Choroid plexus epithelial cell (primary cell): ENCODE measurements at places on chromosomes 12 and 14.

- peak; percentile 69 for DNase-seq
Observed at GRCh38 chr12:50765095-50765911, 1.4 kb downstream of the ATF1 start.

DNA sequence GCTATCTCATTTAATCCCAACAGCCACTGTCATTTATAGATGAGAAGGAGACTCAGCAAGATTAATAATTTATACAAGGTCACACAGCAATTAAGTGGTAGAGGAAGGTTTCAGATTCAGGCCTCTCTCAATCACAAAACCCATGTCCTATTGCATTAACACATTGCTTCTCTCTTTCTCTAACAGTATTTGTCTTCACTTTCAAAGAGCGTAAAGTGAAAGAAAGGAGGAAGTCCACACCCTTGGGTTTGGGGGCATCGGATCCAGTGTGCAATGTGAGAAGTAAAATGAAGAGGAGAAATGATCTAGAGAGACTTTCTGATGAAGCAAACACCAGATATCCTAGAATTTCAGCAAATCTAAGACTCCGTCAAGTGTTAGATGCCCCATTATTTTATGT is 7.0 kb upstream of the VRK1 start:
- no peak for DNase-seq

GRCh38 chr12:96445691-96446583 is 43.4 kb upstream of the CFAP54 start:
- peak; percentile 96 for DNase-seq

- peak; percentile 64 for DNase-seq
Observed at GRCh38 chr14:56189307-56189706, 71.1 kb downstream of the PELI2 start.

DNA sequence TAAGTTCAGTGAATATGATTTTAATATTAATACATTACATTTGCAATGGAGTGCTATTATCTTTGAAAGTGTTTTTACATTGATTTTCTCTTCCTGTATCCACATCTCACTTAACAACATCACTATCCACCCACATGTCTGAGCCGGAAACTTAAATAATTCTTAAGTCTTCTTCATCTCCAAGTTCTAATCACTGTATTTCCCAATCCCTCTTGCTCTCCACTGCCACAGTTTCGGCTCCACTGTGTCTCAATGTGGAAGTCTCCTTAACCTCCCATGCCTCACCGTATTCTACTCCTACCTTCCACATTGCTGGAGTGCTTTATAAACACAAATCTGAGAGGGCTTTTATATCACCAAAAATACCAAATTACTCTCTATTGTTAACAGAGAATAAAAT is 25.3 kb downstream of the RTN1 start:
- DNase-seq, result no peak

GRCh38 chr12:48601013-48601756 is 31.3 kb upstream of the LALBA start:
- peak; percentile 50 for DNase-seq

DNA sequence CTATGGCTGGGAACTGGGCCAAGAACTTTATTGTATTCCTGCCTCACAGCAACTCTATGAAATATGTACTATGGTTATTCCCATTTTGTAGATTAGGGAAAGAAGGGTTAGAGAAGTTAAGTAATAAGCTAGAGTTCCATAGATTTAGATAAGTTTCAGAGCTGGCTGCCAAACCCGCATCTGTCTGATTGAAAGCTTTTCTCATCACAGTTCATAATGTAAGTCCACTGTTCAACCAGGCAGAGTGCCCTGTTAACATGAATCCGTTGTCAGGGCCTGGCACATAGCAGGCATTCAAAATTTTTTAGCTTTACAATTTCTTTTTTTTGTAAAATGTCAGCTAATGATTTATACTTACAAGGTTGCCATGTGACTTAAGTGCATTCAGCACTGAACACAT is 467.3 kb downstream of the NRXN3 start:
- no peak for DNase-seq

DNA sequence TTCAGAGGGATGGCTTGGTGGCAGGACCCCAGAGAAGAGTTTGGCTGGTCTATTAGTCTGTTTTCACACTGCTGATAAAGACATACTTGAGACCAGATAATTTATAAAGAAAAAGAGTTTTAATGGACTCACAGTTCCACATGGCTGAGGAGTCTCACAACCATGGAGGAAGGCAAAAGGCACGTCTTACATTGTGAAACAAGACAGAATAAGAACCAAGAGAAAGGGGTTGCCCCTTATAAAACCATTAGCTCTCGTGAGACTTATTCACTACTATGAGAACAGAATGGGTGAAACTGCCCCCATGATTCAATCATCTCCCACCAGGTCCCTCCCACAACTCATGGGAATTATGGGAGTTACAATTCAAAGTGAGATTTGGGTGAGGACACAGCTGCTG is 78.5 kb upstream of the SSTR1 start:
- no peak for DNase-seq

- DNase-seq, result peak; percentile 70
Observed at GRCh38 chr12:20486233-20486632, 117.9 kb downstream of the PDE3A start.

GRCh38 chr14:21023817-21024584 is 860 bp downstream of the NDRG2 start:
- DNase-seq, result no peak

DNA sequence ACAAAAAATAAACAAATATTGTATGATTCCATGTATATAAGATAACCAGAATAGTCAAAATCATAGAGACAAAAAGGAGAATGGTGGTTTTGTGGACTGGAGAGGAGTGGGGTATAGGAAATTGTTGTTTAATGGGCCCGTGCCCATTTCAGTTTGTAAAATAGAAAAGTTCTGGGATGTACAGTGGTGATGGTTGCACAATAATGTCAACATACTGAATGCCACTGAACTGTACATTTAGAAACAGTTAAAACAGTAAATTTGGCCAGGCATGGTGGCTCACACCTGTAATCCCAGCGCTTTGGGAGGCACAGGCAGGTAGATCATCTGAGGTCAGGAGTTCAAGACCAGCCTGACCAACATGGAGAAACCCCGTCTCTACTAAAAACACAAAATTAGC is 40.1 kb downstream of the NUMB start:
- no peak for DNase-seq

- peak; percentile 46 for DNase-seq
Observed at GRCh38 chr14:102645746-102646440, 53.4 kb downstream of the RCOR1 start.

- no peak for DNase-seq
Observed at GRCh38 chr12:53998110-53998899, 1.7 kb upstream of the HOXC9 start.

- DNase-seq, result no peak
Observed at GRCh38 chr14:103646189-103646588, 17.2 kb downstream of the KLC1 start.

DNA sequence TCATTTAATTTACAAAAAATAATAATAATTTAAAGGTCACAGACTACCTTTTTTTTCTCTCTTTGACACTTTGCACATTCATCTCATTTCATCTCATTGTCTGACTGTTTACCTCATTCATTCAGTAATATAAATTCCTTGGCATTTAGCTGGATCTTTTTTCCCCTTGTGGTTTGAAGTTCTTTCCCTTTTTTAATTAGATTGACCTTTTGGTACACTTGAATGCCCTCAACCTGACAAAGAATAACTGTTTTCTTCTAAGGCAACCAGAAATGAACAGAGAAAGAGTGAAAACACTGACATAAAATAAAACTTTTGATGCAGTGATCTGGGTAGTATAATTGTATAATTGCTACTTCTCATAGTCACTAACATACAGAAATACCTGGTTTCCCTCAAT is 774.9 kb upstream of the NOVA1 start:
- DNase-seq, result no peak
